Mucosa of gallbladder (tissue), 1 donor: ENCODE measurements at places on chromosomes 3 and 15. TPM values are rescaled to one million over a fixed set of nuclear protein-coding genes. Genes with fewer than 3 reads are reported as not detected.

Gene ANKRD34C
- total RNA-seq: not detected

Gene GOLGA6L4
- 1.8 TPM for total RNA-seq

Gene FGF12
- total RNA-seq: 1.4 TPM

Gene SLC26A6
- total RNA-seq: 31.1 TPM

Gene ZBED2
- 5.6 TPM for total RNA-seq

Gene ITIH3
- total RNA-seq: 2.0 TPM

Gene USP50
- total RNA-seq: 0.20 TPM

Gene SI
- 0.03 TPM for total RNA-seq

Gene LYSMD2
- total RNA-seq: 18.2 TPM

Gene NEK10
- 6.2 TPM for total RNA-seq

Gene OR5K4
- total RNA-seq: not detected

Gene CHMP2B
- total RNA-seq: 54.0 TPM

DNA sequence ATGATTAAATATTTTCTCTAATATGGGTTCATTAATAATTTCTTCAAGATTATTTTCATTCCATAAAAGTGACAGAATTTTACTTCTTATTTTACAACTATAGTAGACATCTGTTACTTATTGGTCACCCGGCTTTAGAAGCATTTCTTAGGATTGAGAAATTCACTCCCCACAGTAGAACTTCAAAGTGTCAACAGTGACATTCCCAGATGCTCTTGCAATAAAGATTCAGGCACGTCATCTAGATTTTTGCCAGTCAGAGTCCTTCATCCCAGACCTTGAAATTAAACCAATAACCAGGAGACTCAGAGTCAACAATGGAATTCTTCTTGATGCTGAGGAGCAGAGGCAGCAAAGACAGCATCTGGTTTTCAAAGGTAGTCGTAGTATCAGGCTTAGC lies 190.8 kb downstream of the VGLL3 start:
- DNase-seq: no peak

GRCh38 chr15:98776607-98777281 lies 128.4 kb downstream of the IGF1R start:
- DNase-seq: no peak

DNA sequence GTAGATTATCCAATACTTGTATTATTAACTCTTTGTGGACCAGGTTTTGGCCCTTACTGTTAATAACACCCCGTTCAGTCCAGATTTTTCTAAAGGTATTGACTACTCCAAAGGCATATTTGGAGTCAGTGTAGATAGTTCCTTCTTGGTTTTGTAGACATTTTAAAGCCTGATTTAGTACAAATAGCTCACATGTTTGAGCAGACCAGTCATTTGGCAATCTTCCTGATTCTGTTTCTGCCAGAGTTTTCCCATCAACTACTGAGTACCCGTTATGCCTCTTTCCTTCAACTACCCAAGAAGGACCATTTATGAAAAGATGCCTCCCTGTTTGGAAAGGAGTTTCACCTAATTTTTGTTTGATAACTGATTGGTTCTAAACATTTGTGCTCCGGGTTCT lies 82.0 kb downstream of the CHCHD4 start:
- DNase-seq: no peak

GRCh38 chr3:180306691-180307090 lies 270.0 kb upstream of the PEX5L start:
- DNase-seq: no peak

DNA sequence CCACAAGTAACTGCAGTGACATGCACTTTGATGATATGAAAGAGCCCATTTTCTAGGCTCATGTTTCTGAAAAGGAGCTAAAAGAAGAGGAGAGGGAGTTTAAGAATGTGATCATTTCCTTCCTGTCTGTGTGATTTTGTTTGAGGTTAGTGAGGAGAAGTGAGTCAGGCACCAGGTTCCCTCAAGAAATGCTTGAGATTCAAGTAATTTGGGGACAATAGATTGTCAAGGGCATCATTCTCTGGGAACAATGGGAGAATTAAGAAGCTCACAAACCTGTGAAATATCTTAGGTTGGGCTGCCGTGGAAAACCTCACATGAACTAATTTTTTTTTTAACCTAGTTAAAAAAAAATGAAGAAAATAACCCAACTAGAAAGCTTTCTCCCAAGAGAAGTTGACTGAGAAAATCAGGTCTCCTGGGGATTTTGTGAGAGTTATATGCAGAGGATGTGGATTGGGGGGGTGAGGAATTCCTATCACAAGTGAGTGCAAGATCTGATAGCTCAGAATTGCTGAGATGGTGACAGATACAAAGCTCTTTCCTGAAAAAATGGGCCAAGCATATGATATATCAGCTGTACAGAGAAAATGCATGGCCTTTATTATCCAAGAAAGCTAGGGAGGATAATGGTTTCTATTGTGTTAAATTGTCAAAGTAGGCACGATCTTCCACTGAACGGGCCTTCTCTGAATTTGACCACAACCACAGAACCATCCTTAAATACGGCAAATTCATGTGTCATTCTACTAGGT lies 203.3 kb downstream of the FEZF2 start:
- DNase-seq: no peak

DNA sequence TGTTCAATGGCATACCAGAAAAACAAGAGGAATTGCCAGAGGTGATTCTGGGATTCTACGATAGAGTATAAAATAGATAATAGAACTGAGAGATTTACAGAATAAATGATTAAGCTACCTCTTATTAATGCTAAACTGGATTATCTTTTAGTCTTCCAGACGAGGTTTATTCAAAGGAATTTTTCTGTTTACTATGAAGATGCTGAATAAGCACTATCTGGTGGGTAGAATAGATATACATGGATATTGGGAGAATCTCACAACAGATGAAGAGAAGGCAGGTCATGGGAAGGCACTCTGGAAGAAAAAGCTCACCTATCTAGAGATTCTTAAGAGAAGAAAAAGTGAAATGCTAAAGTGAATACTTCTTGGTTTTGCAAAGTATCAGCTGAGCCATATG lies 11.2 kb downstream of the CIP2A start:
- DNase-seq: no peak

DNA sequence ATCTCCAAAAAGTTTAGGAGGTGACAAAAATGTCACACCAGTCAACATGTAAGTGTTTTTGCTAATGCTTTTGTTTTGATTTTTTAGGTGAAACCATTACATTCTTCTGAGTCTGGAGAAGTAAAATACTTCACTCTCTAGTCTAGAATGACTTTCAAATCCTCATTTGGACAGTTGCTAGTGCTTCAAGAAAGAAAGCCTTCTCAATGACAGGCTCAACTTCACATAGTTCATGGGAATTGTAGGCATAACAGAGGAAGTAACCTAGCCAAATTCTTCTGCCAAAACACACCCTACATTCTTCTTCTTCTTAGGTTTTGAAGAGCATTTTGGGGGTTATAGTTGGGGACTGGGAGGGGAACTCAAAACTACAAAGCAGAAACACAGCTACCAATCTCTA lies 29.4 kb upstream of the HEG1 start:
- DNase-seq: no peak

DNA sequence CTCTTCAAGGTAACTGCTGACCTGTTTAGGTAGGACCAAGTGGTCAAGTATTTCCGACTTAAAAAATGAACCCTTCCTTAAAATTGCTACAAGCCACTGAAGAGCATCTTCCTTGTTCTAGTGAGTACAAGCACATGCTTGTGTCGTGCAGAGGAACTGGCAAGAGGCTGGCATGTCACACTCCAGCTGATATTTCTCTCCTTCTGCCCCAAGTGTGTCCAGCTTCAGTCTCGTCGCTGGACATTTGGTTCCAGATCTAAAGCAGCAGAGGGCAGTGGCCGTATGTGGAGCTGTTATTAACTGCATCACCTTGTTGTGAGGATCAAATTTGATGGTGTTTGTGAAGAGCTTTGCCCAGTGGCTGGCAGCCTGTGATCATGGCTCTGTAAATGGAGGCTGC lies 10.0 kb downstream of the RBP2 start:
- no peak for DNase-seq

DNA sequence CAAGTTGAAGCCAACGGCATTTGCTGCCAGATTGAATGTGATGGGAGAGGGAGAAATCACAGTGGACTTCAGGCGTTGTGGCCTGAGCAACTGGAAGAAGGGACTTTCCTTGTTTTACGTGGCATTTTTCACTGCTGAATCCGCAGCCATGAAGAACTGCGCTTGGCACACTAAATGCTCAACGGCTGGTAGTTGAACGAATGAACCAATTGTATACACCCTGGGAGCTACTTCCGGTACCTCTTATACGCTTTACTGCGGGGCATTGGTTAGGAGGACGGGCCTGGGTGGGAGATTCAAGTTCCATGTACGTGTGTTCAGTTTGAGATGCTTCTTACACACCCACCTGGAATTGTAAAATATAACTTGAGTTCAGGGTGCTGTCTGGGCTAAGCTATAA lies 5.2 kb downstream of the SYNM start:
- no peak for DNase-seq

DNA sequence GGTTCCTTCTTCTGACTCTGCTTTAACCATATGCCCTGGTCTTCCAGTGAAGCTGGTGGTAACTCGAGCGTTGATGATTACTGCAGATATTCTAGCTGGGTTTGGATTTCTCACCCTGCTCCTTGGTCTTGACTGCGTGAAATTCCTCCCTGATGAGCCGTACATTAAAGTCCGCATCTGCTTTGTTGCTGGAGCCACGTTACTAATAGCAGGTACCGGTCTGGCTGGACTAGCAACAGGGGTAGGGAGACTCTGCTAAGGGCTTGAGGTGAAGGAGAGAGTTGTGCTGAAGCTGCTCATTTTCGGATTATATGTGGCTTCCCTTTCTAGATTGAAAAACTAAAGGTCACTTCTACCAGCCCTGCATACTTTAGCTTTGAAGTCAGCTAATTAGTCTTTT lies 16.8 kb downstream of the CLDN16 start:
- no peak for DNase-seq

DNA sequence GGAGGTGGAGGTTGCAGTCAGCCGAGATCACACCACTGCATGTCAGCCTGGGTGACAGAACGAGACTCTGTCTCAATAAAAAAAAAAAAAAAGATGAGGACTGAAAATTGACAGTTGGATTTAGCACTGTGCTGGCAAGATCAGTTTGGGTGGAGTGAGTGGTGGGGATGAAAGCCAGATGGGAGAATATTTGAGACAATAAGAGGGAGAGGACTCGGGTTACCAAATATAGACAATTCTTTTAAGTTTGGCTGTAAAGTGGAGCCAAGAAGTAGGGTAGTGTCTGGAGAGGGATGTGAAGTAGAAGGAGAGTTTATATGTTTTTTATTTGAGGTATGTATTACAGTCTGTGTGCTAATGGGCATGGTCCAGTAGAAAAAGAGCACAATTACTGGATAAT lies 20.4 kb downstream of the TMOD3 start:
- no peak for DNase-seq

- DNase-seq: no peak
Measured at GRCh38 chr3:139318431-139318816, 25.4 kb upstream of the MRPS22 start.

- DNase-seq: no peak
Measured at GRCh38 chr3:32592011-32592410, 21.4 kb upstream of the DYNC1LI1 start.

DNA sequence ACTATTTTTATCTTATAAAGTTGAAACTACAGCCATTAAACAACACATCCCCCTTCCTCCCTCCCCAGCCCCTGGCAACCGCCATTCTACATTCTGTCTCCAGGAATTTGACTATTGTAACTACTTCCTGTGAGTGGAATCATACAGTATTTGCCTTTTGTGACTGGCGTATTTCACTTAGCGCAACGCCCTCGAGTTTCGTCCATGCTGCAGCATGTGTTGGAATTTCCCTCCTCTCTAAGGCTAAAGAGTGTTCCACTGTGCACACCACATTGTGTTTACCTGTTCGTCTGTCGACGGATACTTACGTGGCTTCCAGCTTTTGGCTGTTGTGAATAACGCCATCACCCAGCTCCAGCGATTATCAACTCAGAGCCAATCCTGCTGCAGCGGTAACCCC lies 52.0 kb upstream of the DLG1 start:
- no peak for DNase-seq

DNA sequence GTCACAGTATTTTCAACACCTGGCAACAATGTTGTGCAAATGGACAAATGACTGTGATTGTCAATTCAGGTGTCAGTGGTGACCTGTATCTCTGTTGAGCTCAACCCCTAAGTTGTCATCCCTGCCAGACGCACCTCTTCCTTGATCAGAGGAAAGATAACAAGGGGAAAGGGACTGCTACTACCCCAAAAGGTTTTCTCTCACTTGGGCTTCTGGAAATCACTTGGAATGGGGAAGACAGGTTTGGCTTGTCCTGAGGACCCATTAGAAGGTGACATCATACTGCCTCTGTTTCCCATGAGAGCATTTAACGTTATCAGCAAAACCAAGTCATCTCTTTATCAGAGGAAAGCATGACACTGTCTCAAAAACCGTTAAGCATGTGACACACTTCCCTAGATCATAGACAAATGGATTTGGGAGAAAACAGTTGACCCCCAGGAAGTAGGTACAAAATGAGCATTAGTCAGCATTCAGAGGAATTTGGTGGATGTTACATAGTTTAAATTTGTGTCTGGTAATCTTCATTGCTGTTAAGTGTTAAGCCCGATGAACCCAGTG lies 769.5 kb downstream of the GRM7 start:
- no peak for DNase-seq

DNA sequence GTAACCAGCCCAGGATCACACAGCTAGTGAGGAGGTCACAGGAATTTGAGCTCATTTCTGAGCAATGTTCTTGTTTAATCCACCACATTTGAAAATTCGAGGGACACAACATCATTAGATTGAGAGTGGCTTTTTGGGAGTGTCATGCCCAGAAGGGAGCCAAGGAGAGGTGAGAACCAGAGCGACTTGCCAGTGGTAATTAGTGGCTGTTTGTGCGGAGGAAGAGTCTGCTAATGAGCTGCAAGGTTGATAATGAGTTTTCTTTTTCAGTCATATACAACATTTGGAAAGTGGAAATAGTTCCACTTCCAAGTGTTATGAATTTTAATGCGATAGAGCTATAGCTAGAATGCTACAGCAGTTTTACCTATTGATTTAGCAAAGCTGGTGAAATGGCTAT lies 19.7 kb downstream of the GABRA5 start:
- DNase-seq: no peak

DNA sequence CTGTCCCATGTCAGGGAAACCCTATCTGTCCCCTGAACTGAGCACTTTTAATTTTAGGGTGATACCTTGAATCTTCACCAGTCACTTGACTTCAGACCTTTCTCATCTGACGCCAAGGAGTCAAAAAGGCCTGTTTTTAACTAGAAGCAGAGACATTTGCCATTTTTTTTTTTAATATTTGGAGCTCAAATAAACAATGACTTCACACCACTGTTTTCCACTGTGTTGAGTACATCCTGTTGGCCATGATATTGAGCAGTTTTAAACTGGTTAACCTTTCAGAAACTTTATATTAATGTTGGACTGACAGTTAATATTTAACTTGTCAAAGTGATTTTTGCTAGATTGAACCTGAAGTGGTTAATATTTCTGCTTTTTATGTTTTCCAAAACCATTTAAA lies 28.2 kb downstream of the DAG1 start:
- DNase-seq: no peak
